ENCODE measurements at places on chromosomes 5 and 9.

GRCh38 chr5:156411-157072, 34.8 kb upstream of the LRRC14B start:
- peak; percentile 66 for DNase-seq

DNA sequence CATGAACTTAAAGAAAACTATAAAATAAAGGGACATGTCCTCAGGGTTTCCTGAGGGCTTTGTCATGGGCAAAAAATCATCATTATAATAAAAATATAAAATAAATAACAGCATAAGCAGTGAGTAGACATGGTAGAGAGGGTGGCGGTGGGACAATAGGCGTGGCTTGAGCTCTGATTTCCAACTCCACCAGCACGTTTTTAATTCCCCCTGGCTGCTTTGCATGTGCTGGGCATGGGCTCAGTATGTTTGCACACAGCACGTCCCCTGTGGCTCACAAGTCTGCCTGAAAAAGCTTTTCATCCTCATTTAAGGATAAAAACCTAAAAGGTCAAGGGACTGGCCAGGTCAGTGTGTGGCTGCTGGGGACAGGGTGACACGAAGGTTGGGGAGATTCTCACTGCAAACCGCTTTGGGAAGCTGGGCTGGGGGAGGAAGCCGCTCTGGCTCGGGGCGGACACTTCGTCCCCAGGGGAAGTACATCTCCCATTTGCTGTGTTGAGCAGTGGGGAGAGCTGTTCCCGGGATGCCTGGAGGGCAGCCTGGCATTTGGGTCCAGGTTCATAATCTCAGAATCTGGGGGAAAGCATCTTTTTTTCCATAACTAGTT, 32.6 kb downstream of the NKX2-5 start:
- DNase-seq: no peak

DNA sequence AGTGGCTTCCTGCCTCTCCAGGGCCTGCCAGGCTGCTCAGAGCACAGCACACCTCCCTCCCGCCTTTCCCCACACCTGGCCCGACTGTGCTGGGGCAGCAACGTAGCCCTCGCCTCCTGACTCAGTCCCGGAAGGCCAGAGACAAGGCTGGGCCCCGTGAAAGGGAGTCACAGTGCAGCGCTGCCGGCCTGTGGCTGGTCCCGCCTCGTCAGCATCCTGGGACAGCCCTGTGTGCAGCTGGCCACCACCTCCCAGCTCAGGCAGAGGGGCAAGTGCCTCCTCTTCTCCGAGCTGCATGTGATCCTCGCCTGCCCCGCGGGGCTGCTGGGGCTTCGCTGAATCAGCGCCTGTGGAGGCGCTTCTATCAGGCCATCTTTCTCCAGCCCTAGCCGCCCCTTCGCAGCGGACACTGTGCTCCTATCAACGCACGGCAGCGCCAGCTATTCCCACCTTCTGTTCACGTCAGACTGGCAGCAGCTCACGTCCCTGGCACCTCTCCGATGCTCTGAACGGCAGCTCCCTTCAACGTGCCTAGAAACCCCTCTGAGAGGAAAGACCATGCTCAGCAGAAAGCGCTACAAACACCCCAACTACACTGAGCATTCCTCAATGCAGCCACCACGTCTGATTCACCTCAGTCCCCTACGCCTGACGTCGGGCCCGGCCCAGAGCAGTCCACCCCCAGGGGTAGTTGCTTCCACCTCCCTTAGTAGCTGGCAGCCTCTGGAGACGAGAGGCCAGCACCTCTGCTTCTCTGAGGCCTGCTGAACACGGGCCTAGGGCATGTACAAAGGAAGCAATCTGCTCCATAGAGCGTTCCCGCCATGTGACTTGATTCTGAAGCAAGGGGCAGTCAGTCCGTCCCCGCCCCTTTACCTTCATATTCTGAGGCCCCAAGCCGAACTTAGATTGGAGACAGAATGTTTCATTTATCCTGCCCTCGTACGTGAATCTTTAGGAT, 78.8 kb downstream of the GPR21 start:
- peak; percentile 79 for DNase-seq

DNA sequence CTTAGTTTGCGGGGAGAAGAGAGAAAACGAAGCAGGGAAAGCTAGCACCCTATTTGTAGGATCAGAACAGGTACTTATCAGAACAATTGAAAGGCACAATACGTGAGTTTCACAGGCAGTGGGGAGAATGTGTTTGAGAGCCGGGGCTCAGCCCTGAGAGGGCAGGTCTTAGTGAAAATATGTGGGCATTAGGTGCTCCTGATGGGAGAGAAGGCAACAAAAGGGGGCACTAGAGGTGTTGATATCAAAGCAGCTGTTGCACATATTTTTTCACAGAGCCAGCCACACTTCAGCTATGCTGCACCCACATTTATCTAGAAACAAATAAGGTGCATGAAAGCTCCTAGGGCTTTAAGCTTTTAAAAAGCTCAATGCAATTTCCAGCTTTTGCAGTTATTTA, 99.7 kb upstream of the MAN2A1 start:
- DNase-seq: no peak

DNA sequence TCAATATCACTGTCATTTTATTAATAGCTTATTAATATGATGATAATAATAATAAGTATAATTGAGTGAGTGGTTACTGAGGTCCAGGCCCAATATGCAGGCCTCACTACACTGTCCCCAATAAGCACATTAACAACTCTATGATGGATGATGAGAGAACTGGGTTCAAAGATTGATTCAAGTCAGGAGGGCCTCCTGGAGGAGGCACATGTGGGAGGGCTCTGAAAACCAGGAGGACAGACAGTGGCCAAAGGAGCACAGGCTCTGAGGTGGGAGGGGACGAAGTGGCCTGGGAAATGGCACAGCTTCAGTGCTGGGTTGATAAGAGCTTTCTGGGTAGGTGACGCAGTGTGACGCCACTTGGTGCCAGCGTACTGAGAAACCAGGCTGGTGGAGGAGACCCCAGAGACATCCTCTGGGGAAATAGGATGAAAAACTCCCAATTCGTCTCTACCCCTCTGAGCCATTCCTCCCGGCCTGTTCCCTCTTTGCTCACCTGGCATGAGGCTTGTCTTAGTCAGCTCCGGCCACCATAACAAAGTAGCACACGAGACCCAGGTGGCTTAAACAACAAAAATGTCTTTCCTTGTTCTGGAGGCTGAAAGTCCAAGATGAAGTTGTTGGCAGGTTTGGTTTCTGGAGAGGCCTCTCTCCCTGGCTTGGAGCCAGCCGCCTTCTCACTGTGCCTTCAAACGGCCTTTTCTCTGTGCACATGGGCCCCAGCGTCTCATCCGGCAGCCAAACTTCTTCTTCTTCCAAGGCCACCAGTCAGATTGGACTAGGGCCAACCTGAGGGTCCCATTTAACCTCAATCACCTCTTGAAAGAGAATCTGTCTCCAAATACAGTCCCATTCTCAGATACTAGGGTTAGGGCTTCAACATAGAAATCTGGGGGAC, 31.6 kb downstream of the NTNG2 start:
- no peak for DNase-seq

DNA sequence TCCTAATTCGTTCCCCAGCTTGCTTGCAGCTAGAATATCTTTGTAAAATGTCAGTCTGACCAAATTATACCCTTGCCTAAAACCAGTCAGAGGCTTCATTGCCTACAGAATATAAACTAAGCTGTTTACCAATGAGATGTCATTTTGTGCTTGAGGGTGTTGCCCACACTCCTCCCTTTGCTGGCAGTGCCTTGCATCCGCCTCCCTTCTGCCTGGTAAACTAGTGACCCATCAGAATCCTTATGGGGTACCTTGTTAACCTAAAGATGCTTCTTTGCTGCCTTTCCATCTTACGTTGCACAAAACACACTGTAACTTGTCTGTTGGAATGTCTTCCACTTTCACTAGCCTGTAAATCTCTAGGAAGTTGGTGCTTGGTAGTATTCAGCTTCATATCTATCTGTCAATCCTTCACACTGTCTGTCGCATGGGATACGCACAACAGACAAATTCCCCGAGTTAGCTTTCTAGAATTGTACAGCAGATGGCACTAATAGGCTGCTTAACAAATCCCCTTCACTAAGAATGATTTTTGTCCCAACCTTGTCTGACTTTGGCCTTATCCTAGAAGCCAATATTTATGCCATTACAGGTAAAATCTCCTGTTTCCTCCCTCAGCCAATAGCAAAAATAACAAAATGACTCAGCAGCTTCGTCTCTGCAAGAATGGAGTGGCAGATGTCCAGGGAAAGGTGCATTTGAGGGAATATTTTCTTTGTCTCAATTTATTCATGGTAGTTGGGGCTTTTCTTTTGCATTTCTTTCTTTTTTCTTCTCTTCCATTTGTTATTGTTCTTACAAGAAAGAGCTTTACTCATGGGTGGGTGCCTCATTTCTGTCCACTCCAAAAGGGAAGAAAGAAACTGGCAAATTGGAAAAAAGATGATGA, 3.0 kb downstream of the NUDT2 start:
- DNase-seq: no peak

- peak; percentile 78 for DNase-seq
Observed at GRCh38 chr9:95515272-95516113, 1.3 kb downstream of the PTCH1 start.

DNA sequence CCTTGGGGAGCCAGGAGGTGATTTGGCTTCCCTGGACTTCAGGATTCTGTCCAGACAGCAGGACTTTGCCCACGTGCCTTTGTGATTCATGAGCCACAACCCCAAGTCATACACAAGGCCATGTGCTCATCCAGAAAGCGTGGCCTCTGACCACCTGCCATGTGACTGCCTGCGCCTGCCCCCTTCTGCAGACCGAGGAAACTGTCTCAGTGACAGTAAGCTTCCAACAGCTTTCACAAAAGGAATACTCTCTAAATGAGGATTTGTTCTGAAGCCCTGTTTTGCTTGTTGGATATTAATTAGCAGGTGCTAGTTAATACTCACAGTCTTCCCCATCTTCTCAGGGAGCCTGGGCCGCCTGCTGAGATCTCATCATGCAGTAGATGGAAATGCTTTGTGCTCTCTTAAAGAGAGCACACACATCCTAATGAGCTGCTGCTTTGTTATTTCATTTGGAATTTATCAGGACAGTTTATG, 36.9 kb upstream of the ANGPTL2 start:
- no peak for DNase-seq

GRCh38 chr9:14348123-14348372, 34.1 kb upstream of the NFIB start:
- no peak for DNase-seq

GRCh38 chr5:136086783-136087566, 45.7 kb upstream of the SMAD5 start:
- no peak for DNase-seq

DNA sequence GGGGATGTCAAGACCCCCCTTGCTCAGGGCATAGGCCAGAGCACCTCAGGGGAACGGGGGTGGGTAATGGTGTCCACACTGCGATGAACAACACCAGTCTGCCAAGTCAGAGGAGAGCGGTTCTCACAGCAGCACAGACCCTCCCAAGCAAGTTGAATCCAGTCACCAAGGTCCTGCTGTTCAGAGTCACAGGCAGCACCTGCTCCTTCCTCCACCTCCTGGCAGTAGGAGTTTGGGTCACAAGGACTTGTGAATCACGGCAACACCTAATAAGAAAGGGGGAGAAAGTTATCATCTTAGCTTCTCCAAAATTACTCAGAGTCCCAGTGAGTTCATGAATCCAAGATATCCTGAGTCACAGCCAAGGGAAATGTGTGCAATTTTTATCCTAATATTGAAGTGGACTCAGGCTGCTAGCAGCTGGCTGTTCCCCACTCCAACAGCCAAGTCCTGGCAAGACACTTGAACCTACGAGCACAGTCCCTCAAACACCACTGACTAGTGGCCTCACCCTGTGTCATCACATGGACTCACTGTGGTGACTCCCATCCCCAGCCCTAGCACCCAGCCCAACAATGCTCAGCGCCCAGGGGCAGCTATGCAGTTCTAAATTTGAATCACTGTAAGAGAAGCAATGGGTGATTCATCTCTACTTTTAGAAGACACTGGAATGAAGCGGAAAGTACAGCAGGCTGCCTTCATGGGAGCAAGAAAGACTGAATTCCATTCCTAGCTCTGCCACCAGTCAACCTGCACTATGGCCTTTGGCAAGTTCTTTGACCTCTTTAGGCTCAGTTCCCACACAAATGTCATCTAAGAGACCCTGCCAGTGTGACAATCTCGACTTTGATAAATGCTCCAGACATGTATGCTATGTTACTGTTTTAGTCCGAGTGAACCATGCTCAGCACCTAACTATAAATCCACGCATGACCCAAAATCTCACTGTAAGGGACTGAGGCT, 113.7 kb downstream of the KLHL3 start:
- no peak for DNase-seq

GRCh38 chr5:165143741-165144140, 1638.3 kb downstream of the MAT2B start:
- DNase-seq: no peak

DNA sequence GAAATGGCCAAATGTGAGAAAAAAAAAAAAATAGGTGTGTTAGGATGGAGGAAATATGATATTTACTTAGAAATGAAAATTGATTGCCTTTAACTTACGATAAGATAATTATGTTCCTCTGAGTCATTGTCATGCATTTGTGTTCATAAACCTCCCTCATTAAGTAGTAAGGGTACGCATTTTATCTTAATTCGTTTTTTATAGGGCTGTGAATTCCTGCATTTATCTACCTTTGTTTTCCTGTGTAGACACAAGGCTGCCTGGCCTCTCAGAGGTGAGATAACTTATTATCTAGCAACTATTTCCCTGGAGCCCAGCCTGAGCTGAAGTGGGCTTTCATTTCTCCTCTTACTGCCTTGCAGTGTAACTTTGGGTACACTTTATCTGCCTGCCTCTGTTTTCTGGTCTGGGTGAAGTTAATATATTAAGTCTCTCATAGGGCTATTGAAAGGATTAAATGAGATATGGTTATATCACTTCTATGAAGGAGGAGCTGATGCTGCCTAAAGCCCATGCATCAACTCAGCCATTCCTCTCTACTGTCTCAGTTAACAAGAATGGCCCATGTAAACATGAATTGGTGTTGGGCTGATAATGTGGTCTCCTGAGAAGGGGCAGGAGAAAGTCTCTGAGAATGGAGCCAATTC, 103.8 kb upstream of the KLF4 start:
- no peak for DNase-seq

DNA sequence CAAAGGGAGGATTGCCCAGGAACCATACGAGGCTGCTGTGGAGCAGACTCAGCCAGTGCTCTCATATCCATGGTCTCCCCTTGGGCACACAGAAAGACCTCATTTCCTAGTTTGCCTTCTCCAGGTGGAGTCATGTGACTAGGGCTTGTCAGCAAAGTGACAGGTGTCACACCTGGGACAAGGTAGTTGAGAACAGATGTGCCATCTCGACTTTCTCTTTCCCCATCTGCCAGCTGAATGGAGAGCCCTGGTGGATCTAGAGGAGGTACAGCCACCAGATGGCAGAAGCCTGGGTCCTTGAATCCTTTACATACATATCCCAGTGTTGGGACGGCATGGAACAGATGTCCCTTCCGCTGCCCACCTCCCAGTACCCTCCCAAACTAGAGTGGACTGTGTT, 42.9 kb upstream of the ALDOB start:
- DNase-seq: no peak

DNA sequence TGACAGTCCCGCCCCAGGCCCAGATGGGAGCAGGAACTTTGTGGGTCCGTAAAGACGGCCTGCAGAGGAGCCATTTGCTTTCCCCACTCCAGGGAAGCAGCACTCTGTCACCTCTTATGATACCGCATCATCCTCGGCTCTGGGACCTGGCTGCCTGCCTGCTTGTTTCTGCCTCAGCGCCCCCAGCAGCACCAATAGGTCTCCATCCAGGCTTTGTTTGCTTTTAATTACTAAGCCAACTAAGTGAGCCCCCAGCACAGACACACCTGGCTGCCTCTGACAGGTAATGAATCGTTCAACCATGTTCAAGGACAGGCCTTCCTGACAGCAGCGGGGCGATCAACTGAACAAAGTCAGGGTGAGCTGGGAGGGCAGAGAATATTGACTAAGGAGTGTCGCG, 141.4 kb downstream of the C5orf15 start:
- DNase-seq: peak; percentile 58
